ENCODE measurements at places on chromosomes 2 and 18.

DNA sequence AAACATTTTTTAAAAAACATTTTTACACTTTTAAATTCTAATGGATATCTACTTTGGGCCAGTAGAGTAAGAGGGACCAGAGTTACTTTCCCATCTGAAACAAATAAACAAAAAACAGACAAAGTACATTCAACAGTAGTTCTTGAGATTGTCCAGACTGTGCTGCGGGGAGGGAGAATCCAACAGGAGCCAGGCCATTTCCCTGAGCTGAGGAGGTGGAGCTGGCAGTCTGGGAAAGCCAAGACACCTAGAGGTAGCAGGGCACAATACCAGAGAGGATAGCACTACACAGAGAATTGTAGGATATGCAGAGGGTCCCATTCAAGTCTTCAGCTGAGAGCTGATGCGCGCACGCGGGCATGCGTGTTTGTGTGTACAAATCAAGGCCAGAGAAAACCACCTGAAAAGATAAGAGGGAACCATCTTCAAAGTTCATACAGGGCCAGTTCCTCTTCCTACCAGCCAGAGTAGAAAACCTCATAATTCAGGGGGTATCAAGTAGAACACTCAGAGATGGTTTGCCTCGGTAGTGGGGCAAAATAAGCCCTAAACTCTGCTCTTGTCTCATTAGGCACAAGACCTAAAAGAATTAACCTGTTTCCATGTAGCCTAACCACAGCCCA, 44.0 kb downstream of the PTRHD1 start:
- no peak for DNase-seq

GRCh38 chr2:210480764-210481163, 4.2 kb upstream of the LANCL1 start:
- DNase-seq: no peak

- no peak for DNase-seq
Observed at GRCh38 chr2:104872866-104873688, 19.2 kb downstream of the POU3F3 start.

DNA sequence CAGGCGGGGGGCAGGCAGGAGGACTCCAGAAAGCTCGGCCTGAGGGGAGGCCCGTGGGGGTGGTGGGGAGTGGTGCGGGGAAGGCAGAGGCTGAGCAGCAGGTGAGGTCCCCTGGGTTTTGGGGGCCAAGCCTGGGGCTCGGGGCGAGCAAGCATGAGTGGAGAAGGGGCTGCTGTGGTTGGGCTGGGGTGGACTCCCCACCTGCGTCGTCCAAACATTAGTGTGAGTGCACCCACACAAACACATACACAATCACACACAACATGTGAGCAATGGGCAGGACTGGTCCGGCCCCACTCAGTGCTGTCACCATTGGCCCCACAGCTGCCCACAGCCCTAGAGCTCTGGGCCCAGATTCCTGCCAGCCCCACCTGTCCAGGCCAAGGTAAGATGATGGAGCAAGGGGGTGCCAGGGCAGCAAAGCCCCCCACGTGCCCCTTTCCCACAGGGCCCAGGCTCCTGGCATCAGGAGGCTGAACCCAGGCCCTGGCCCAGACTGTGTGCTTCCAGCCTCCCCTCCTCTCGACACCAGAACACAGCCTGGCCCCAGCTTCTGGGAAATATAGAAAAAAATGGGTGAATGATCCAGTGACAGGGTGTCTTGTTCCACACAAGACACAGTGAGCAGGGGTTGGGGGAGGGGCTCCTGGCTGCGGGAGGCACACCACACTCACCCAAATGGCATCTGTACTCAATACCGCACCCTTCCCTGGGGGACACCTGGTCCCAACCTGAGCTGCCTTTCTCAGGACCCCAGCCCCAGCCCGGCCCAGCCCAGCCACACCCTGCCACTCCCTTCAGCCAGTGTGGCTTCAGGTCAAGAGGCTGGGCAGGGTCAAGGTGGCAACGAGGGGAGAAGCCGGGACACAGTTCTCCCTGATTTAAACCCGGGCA, 463 bp upstream of the ALPP start:
- DNase-seq: no peak

DNA sequence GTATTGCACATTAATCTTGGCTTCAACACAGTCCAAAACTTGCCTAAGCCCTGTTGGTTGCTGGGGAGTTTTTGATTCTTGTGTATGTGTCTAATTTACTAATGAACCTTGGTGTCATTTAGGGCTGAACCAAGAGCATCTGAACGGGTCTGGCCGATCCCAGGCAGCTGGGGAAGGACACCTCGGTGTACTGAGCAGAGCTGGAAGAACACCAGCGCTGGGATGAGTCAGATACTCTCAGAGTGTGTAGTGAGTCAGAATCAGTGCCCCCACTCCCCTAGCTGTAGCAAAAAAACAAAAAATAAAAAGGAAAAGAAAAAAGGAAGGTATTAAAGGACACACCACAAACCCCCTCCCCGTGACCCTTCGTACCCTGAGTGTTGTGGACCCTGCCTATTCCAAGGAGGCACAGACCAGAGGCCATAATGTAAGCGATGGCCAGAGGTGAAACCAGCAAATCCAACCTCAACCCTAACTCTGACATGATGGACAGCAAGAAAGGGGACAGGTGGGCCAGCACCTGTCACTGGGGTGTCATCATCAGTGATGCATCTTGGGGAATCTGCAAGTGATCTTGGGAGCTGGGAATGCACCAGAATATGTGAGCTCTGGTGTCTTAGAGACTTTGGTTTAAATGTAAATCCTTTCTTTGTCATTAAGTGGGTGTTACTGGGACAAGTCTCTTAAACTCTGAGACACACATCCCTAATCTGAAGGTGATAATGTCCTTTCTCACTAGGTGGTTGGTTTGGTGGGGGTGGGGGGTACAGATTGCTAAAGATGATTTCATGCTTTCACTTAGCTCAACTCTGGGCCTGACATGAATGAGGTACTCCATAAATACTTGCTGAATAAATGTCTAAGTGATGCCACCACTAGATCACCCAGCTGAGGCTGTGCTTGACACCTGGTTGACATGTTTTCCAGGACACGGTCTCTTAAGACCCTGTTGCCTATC, 34.2 kb upstream of the NCOA1 start:
- no peak for DNase-seq

Measured in stimulated activated CD4-positive, alpha-beta T cell treated with anti-CD3 and anti-CD28 coated beads, Interleukin-15, amount 100 ng/mL, for 1 hour (primary cell).